ENCODE measurements at places on chromosomes 1 and 21.
A peak's percentile ranks its signal among the peaks of the same experiment; 100 is the strongest.

DNA sequence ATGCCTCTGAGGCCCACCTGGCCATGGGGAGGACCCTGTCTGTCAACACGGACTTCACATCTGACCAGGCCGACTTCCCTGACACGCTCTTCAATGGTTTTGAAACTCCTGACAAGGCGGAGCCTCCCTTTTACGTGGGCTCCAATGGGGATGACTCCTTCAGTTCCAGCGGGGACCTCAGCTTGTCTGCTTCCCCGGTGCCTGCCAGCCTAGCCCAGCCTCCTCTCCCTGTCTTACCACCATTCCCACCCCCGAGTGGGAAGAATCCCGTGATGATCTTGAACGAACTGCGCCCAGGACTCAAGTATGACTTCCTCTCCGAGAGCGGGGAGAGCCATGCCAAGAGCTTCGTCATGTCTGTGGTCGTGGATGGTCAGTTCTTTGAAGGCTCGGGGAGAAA is 101.8 kb downstream of the ADARB1 start:
- DNase-seq = no peak

DNA sequence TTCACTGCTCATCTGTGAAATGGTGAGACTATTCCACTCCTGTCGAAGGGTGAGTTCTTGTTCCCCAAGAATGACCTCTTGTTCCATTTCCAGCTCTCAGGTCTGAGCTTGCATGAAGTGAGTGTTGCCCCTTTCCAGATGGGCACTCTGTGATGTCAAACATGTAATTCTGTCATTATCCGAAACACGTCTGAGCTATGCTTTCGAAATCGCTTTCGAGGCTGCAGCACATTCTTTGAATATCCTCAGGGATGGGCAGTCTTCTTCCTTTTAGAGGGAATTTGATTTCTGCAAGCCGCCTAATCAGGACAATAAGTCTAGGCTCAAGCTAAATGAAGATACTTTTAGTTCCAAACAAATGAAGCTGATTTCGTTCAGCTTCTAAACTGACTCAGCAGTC is 15.1 kb downstream of the NFASC start:
- DNase-seq = peak; percentile 26

DNA sequence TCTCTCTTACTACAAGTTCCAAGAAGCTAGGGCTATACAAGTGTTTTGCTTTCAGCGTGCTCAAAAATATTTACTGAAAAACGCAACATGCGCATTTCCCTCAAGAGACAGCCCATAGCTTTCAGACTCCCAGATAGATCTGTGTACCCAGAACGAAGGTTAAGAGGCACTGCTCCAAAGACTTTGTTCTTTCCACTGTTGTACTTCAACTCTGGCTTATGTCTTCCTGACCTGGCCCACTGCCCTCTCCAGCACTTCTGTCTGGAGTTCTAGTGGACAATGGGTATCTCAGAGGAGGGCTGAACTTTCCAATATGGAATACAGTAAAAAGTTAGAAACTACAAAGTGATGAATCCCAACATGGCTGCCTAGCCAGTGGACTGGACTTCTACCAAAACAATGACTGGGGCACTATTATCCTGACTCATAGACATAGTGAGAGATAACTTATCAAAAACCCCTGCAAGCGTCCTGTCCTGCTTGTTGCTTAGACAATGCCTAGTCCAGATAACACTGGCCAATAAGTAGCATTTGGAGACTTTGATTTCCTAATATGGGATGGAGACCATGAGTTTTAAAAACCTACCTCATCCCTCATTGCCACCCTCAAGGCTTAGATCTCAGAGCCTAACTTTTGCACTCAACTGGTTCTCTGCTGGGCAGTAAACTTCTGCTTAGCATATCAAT is 8.8 kb upstream of the ADAR start:
- DNase-seq = no peak

- DNase-seq = no peak
These were observed 117.7 kb downstream of the PDE4B start for GRCh38 chr1:65910432-65910831.

- no peak for DNase-seq
These were observed 35.0 kb upstream of the ATP5PO start for GRCh38 chr21:33950431-33951079.

DNA sequence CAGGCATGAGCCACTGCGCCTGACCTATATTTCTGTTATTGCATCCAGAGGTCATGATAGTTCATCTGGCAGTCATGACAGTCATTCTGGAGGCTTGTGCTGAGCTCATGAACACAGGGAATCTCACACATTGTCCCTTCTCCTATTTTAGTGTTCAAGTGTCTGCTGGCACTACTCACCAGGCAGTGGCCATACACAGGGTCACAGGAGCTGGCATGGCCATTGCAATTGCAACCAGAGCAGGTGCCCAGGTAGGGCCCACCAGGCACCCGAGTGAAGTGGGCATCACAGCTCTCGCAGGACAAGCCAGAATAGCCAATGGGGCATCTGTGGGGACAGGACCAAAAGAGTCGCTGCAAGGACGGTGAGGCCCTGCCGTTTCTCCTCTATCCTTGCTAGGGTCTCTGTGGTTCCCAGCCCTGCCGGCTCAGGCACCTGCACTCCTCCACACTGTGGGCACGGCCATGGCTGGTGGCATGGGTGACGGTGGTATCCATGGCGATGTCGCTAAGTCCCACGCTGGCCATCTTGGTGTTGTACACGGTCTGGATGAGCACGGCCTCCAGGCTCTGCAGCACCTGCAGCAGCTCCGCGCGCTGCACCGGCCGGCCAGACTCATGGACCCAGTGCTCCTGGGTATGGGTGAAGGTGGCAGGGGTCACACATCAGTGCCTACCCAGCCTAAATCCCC is 57.0 kb downstream of the HSPG2 start:
- no peak for DNase-seq

- peak; percentile 63 for DNase-seq
These were observed 635.1 kb downstream of the PTPRC start for GRCh38 chr1:199273837-199274379.

GRCh38 chr1:15171271-15171908 is 17.8 kb downstream of the TMEM51 start:
- DNase-seq = no peak

DNA sequence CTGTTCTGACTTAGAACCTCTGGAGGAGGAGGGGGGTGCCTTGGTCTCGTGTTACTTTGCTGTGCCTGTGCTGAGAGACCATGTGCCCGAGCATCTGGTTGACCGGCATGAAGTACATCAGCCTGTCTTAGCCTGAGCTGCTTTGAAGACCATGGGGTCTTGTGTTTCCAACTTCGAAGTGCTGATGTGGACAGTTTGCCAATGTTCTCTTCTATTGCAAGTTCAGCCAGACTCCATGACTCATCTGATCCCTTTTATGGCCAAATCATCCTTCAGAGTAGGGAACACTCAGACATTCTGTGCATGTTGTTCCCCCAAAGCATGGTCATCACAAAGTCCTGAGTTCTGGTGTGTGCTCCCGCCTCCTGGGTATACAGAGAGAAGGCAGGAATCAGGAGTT is 6.0 kb upstream of the PLA2G2C start:
- DNase-seq = no peak
